NCI-H1048 (cell line): ENCODE measurements at places on chromosomes 7 and 10.

DNA sequence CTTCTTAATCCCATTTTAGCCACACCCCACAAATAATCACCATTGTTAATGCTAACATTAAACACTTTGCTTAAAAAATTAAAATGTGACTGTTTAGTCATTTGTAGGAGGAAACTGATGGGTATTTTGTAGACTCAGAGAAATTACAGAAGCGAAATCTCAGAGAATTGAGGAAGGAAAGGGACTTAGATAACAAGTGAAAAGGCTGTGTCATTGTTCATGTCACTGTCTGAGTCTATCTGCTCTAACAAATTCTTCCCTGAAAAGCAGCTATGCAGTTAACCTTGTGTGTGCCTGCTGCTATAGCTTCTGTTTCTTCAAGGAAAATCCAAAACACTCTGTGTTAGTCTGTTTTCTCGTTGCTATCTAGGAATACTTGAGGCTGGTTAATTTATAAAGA, 40.9 kb upstream of the PLXDC2 start:
- no peak for DNase-seq

- no peak for DNase-seq
These were observed 19.0 kb downstream of the GIMAP4 start for GRCh38 chr7:150586068-150586784.

- DNase-seq, result no peak
These were observed 31.9 kb downstream of the MICU1 start for GRCh38 chr10:72593963-72594362.

DNA sequence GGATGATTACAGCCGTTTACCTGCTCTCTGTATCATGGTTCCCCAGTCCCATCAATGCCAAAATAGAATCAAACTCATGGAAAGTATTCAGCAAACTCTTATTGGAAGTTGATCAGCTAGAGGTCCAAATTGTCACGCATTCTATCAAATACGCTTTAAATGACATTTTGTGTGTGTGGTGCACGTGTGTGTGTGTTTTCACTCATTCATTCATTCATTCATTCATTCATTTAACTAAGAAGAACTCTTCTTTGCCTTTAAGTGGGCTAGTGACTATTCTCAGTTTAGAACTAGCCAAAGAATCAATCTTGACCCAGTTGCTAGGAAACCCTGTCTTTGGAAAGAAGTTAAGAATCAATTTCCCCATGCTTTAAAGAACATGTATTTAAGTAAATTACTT, 102.8 kb downstream of the RTKN2 start:
- DNase-seq, result no peak

- DNase-seq, result no peak
These were observed 110.0 kb upstream of the GLCCI1 start for GRCh38 chr7:7858559-7858958.

DNA sequence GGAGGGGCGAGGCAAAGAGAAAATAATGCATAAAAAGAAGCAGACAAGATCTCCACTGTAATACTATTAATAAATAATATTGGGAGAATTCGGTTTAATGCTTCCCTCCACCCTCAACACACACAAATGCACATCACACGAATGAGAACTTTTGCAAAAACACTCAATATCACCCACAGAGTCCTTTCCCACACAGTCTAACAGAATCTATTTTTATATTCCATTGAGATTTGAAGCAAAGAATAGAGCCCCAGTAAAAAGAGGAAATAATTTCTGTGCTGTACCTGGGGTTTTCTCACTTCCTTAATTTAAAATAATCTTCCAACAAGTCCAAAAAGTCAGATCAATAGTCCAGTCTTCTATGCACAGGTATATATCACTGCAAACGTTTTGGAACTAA, 17.0 kb downstream of the PIK3AP1 start:
- no peak for DNase-seq

- no peak for DNase-seq
These were observed 157.9 kb upstream of the ZMIZ1 start for GRCh38 chr10:78910886-78911285.

GRCh38 chr10:89301232-89301631, 614 bp upstream of the IFIT2 start:
- no peak for DNase-seq

DNA sequence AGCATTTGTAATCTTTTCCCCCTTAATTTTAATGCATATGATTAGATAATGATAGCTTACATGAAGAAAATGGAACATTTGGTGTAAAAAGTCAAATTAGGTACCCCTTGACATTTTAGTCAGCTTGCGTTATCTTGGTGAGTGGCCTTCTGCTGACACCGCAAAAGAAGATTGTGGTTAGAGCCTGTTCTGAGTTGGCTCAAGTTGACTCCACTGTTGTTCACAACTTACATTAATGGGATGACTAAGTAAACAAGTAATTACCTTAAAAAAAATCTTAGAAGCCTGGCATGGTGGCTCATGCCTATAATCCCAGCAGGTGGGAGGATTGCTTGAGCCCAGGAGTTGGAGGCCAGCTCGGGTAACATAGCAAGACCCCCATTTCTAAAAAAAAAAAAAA, 24.2 kb downstream of the TRRAP start:
- DNase-seq, result no peak

DNA sequence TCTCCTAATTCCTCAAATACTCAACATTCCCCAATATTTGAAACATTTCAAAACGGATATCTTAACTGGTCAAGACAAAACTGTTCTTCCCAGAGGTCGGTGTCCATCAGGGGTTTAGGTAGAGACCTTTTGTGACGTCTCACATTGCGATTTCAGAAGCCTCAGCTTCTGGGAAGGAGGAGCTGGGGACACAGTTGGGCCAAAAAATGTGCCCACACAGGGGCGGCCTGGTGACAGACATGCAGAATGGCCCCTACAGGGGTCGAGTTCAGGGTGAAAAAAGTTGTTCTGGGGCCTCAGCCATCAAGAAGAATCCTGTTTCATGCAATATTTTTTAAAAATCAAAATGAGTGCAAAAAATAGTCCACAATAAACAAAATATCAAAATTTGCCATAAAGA, 108.7 kb upstream of the PFKP start:
- DNase-seq, result no peak

GRCh38 chr7:116924741-116925140, 28.6 kb upstream of the ST7 start:
- DNase-seq, result no peak

DNA sequence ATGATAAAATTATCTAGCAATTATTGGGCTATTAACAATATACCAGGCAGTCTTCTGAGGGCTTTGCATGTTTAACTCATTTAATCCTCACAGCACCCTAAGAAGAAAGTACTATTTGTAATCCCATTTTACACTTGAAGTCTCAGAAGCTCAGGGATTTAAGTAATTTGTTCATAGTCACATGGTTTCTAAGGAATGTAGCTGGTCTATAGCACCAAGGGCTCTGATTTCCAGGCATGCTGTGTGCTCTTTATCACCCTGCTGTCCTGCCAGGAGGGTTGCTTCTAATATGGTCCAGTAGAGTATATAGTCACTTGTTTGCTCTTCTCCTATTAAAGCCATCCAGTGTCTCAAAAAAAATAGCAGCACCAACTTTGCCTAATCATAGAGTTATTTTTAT, 417.2 kb downstream of the PLXDC2 start:
- no peak for DNase-seq

- no peak for DNase-seq
These were observed 276.2 kb upstream of the LRRTM3 start for GRCh38 chr10:66649626-66650025.

- no peak for DNase-seq
These were observed 19.7 kb upstream of the PTPRZ1 start for GRCh38 chr7:121853307-121853706.

DNA sequence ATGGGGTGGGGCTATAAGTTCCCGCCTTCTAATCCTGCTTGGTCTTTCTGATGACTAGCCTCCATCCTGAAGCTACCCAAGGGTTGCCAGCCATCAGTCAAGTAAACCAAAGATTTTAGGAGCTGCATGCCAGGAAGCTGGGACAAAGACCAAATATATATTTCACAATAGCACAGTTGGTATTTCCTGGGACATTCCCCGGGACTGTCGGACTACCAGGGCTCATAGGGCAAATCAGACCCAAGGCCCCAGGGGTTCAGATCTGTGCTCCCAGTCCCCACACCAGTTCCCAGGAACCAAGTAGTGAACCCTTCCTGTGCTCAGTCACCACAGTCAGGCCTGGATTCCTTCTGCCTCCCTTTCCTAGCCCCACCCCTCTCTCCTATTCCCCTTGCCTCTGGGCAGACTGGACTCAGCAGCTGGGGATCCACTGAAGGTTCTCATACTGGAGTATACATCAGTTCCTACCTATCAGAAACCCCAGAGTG, 5.7 kb upstream of the CXCL12 start:
- DNase-seq, result no peak

DNA sequence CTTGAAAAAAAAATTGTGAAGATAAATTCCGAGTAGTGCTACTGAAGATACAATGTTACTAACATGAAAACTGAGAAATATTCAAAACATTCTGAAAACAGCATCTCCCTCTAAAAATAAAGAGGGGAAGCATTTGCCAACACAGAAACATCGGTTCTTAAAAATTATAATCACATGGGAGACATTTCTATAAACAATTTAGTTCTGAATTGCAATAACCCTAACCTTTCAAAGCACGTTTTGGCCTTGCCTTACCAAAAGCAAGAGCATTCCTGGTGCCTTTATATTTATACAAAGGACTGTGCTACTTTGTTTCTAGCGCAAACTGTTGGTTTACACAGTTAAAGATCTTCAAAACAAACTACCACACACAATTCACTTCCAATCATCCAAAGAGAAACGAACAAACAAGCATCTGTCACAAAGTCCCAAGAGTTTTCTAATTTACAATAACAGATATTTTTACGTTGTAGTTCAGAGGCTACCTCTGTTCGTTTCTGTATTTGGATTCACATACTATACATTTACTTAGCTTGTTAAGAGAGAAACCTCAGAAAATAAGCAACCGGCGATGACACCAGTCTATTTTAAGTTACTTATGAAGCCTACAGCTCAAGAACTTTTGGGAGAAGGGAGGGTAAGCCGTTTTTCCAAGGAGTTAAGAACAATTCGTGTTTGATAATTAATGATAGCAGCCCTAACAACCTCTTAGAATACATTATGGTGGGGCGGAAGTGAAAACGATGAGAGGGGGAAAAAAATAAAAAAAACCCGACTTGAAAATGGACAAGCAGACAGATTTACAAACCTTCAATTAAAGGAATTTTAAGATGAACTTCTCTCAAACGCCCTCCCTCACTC, 1.3 kb downstream of the ABI1 start:
- DNase-seq, result no peak

DNA sequence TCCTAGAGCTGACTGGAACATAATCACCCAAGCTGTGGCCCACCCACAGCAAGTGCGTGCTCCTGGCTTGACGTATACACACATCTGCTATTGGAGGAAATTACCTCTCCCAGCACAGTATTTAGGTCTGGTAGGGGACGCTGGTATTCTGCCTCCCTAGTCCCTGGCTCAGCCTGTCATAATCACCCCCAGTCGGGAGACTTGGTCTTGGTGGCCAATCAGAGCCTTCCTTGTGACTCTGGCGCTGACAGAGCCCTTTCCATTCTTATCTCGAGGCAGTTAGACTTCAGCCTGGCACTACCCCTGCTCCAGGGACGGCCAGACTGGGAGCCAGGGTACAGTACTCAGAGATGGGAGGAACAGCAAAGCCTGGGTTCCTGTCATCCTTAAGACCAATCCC, 14.3 kb upstream of the PRKAG2 start:
- DNase-seq, result no peak

GRCh38 chr7:3210531-3210930, 90.5 kb upstream of the SDK1 start:
- DNase-seq, result no peak

DNA sequence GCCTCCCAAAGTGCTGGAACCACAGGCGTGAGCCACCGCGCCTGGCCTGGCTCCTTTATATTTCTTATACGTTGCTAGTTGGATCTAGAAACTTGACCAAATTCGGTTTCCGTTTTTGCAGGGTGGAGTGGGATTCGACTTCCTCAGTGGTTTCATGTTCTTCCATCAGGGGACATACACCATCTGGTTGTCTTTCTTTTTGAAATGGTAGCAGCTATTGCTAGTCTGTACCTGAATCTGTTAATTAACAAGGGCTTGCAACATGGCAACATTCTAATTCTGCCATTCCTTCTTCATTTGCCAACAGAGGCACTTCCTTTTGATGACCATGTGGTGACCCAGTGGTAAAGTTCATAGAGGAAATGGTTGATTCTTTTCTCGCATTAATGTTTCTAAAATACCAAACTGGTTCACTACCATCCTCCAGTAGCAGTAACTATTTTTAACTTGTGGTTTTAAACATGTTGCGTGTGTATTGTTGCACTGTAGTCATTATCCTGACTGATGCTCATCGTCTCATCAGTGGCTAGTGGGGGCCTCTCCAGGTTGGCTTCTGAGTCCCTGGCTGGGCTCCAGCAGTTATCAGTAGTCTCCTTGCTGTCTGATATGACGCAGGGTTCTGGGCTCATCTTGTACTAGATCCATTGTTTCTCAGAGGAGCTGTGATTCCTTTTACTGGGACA, 159.2 kb downstream of the RGS10 start:
- no peak for DNase-seq
